ENCODE measurements at places on chromosomes 3 and 15.

GRCh38 chr3:99286266-99286845, 352.0 kb upstream of the COL8A1 start:
- DNase-seq: no peak

GRCh38 chr3:56829533-56829932, 27.8 kb upstream of the ARHGEF3 start:
- DNase-seq: no peak

- no peak for DNase-seq
Measured at GRCh38 chr3:182810574-182811268, 17.4 kb downstream of the ATP11B start.

DNA sequence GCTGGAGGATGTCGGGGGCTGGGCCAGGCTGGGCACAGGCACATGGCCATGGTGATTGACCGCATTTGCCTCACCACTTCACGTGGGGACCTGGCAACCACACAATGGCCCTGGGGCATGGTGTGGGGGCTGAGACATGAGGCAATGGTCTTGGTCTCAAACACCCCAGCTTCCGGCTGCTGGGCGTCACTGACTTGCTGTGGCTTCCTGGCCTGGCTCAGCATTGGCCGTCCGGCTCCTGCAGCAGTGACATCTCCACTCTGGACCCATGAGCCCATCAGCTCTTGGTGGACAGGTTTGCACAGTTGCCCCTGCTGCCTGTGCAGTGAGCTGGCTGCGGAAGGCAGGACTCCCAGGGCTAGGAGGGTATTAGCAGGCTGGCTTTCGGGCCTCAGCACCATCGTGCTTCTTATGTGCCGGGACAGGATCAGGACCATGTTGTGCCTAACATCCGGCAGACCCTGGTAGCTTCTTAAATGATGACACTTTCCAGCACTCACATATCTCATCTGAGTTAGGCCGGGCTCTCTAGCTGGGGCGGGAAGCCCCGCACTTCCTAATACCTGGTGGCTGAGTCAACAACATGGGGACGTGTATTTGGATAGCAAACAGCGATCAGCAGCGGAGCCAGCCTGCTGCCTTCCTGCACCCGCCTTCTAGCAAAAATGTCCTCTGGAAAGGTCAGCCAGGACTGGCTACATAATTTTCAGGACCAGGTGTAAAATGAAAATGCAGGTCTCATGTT, 34.1 kb downstream of the ZNF710 start:
- no peak for DNase-seq

GRCh38 chr15:25175789-25176615, 221.2 kb downstream of the SNRPN start:
- no peak for DNase-seq

DNA sequence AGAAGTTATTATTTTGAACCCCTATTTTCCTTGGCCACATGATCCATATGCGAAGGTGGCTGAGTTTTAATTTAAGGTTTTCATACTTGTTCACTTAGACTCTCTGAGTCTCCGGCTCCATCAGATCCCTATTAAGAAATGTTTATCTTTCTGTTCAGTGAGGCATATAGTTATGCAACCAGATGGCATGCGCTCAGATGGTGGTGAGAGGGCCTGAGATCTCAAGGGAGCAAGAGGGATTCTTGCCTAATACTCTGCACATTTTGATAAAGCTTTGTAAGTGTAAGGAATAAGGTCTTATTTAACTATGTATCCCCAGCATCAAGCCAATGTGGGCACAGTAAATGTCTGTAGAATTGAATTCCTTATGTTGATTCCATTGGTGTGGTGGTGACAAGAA, 78.9 kb upstream of the DPH6 start:
- no peak for DNase-seq

GRCh38 chr3:112579697-112580096, 17.9 kb downstream of the SLC35A5 start:
- DNase-seq: no peak

DNA sequence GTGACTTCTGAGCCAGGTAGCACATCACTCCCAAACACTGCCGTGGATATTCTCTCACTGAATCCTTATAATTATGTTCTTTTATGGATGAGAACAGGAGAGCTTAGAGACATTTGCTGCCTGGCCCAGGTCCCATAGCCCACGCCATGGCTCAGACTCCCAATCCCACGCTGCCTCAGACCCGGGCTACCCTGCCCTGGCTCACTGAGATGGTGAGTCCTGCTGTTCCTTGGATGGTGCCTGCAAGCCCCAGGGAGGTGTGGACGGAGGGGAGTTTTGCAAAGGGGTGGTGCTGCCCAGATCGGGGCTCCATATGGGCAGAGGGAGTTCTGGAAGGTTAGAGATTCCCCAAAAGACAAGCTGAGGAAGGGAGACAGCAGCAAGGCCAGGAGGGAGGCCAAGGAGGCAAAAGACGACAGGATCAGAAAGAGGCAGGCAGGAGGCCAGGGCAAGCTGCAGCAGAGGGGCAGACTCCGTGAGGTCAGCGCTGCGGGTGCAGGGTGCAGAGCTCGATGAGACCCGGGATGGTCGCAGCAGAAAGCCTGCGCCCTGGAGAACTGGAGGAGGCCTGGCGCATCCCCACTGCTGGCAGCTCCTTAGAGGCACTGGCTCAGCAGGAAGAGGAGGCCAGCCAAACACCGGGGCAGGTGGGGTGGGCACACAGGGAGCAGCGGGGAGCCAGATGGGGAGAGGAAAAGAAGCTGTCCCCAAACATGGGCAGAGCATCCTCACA, 95.7 kb upstream of the ALDH1A3 start:
- DNase-seq: no peak

GRCh38 chr3:192881159-192881786, 36.4 kb downstream of the MB21D2 start:
- no peak for DNase-seq

DNA sequence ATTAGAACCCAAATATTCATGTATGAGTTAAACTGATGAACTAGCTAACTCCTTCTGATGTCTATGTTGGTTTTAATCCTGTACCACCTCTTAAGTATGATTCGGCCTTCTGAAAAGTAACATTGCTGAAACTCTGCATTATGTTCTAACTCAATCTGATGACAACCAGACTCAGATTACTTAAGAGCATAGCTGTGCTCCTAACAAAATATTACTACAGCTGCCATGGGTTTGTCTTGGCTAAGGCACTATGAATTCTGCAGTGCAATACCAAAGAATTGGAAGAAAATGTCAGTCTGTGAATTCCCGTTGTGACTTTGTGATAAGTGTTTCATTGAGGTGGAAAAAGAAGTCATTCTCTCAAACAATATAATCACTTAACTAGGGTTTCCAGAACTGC, 224.4 kb downstream of the ZMAT3 start:
- DNase-seq: no peak

- no peak for DNase-seq
Measured at GRCh38 chr15:83626171-83626802, 27.6 kb upstream of the ADAMTSL3 start.

- DNase-seq: no peak
Measured at GRCh38 chr15:99059010-99059981, 45.6 kb upstream of the SYNM start.

DNA sequence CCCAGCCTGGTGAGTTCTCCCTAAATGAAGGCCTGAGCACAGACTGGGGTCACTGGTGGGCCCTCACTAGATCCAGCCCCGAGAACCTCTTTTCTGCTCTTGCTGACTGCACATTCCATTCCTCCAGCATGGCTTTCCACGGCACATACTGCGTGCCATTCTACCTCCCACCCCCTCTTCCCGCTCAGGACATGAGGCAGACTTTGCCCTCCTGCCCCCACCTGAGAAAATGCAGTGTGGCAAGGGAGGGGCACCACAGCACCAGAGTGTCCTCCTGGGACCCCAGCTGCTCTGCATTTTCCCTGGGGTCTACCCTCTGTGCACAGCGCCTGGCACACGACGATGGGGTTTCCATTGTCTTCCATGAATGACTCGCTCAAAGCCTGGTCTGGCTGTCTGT, 6.1 kb upstream of the SLCO2A1 start:
- DNase-seq: no peak

- DNase-seq: no peak
Measured at GRCh38 chr3:44041726-44042125, 200.0 kb upstream of the TOPAZ1 start.

DNA sequence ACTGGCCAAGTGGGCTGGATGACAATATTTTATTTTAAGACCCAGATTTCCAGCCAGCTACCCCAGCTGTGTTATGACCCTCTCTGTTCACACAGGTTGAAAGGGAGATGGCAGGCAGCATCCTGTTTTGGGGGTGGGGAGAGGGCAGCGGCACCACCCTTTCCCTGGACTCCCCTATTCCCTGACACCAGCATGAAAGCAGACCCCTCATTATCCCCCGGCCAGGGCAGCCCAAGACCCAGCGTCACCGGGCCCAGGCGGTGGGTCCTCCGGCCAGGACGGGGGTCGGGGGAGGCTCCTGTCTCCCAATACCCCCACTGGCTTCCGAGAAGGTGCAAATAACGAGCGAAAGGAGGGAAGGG, 127.6 kb upstream of the MEF2A start:
- DNase-seq: no peak

- no peak for DNase-seq
Measured at GRCh38 chr3:120652281-120652680, 29.8 kb downstream of the HGD start.

DNA sequence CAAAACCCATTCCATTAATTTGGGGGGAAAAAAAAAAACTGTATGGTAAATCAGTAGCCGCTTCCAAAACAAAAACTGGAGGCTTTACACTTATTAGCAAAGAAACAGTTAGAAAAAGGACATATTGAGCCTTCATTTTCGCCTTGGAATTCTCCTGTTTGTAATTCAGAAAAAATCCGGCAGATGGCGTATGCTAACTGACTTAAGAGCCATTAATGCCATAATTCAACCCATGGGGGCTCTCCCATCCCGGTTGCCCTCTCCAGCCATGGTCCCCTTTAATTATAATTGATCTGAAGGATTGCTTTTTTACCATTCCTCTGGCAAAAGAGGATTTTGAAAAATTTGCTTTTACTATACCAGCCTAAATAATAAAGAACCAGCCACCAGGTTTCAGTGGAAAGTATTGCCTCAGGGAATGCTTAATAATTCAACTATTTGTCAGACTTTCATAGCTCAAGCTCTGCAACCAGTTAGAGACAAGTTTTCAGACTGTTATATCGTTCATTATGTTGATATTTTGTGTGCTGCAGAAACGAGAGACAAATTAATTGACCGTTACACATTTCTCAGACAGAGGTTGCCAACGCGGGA, 9.4 kb upstream of the RPL24 start:
- DNase-seq: no peak

- no peak for DNase-seq
Measured at GRCh38 chr15:97691078-97691477, 269.4 kb upstream of the ARRDC4 start.

DNA sequence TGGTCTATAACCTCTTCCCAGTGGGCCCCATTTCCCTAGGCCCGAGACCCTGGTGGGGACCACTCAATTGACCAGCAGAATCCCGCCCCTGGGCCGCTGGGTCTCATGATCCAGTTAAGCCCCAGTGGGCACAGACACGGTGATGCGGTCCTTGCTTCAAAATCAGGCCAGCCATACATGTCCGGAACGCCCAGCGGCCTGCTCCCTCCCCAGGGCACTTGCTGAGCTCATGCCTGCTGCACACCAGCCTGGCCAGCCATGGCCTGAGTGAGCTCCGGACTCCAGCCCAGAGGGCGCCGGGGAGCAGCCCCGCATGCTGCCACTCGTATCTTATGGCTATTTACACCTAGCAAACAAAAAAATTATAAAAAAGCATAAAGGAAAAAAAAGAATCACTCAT, 34.4 kb upstream of the IQSEC1 start:
- DNase-seq: no peak

- no peak for DNase-seq
Measured at GRCh38 chr3:178525251-178525650, 11.0 kb upstream of the KCNMB2 start.

- DNase-seq: no peak
Measured at GRCh38 chr3:152583963-152584362, 251.0 kb upstream of the P2RY1 start.

- DNase-seq: no peak
Measured at GRCh38 chr15:70379134-70379533, 281.4 kb upstream of the TLE3 start.

GRCh38 chr3:48687220-48687678, 1.5 kb upstream of the NCKIPSD start:
- DNase-seq: no peak

DNA sequence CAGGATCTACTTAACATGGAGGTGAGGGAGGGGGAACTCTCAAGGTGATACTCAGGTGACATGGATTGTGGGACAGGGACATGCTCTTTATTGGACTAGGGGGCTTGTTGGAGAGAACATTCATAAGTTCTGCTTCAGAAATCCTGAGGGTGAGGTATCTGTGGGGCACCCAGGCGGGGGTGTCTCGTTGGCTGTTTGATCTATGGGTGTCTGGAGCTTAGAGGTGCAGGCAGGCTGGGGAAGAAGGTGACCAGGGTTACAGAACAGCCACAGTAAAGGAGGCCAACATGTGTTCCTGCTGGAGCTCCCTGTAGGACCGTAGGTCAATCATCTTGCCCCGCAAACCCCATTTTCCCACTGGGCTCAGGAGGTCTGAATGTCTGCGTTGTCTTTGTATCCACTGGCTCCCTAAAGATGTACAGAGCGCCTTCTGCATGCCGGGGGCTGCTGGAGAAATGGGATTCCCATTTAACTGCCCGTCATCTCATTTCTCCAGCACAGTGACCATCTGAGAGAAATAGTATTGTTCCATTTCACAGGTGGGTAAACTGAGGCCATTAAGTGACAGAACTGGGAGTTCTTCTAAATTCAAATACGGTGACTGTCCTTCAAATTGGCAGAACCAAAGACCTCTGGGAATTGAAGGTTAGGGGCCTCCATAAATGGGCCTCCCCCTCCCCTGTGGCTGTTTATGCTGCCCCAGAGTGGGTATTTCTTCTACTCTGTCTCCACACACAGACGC, 40.3 kb upstream of the TSEN2 start:
- DNase-seq: no peak

DNA sequence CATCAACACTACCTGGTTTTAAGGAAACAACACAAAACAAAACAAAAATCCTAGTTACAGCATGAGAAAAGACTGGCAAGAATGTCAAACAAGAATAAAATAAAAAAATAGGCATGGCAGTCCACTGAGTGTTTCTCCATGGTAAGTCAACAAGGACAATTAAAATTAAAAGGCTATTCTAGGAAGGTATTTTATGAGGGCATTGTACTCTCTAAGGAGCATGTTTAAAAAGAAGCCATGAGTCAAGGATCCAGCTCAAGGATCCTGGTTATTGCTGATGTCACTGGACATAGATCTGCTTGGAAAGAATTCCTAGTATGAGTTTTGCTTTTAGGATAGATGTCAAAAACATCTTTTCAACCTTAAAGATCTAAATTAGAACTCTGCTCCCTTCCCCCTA, 106.7 kb downstream of the MYO5A start:
- DNase-seq: no peak

GRCh38 chr15:38130740-38131498, 121.7 kb upstream of the SPRED1 start:
- DNase-seq: no peak
